AG08396 (cell line): ENCODE measurements at places on chromosomes 11 and 22.

- peak; percentile 45 for DNase-seq
These were observed 19.4 kb upstream of the PHOX2A start for GRCh38 chr11:72263361-72263760.

GRCh38 chr11:58345204-58345603 is 13.7 kb downstream of the OR5B17 start:
- no peak for DNase-seq

- DNase-seq: peak; percentile 53
These were observed 469.9 kb downstream of the MN1 start for GRCh38 chr22:27331526-27332281.

GRCh38 chr11:118917481-118918127 is 8.1 kb downstream of the BCL9L start:
- peak; percentile 66 for DNase-seq

- no peak for DNase-seq
These were observed 50.2 kb downstream of the GRM5 start for GRCh38 chr11:89015614-89016013.
